IMR-90 (cell line): ENCODE measurements at places on chromosomes 7 and 10. TPM values are rescaled to one million over a fixed set of nuclear protein-coding genes. Genes with fewer than 3 reads are reported as not detected.

The MYOZ1 gene
- under 0.01 and 0.18 TPM in 2 replicates for total RNA-seq

The CFAP70 gene
- total RNA-seq: 0.18 and 0.28 TPM in 2 replicates

The LIPJ gene
- not detected in 2 replicates for total RNA-seq

The TRIM50 gene
- total RNA-seq: not detected in 2 replicates

The VIPR2 gene
- not detected in 2 replicates for total RNA-seq

The CARD11 gene
- total RNA-seq: 0.18 and 0.28 TPM in 2 replicates

The ITIH5 gene
- under 0.01 TPM in 2 replicates for total RNA-seq

The TYW1B gene
- 1.7 and 1.8 TPM in 2 replicates for total RNA-seq

The FLNC gene
- total RNA-seq: 116 and 139 TPM in 2 replicates

GRCh38 chr7:13633857-13634256 is 355.6 kb downstream of the ETV1 start:
- DNase-seq: peak; percentile 60

DNA sequence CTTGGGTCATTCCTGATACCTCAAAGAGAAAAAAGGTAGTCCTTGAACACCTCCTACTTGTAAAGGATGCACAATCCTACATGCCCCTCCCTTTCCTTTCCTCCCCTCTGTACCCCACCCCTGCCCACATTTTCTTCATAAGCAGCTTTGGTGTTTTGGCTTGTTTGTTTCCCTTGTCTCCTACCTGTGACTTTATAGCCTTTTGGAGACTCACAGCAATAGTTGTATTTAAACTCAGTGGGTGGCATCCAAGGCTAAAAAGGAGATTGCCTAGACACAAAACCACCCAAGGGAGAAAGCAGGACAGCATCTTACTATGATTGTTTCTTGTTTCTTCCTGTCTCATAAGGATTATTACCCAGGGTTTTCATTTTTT is 63.4 kb downstream of the EGFR start:
- no peak for DNase-seq

GRCh38 chr10:121942749-121943416 is 15.1 kb upstream of the ATE1 start:
- peak; percentile 94 for DNase-seq

- no peak for DNase-seq
These were observed 8.4 kb upstream of the PFKFB3 start for GRCh38 chr10:6194311-6194710.

DNA sequence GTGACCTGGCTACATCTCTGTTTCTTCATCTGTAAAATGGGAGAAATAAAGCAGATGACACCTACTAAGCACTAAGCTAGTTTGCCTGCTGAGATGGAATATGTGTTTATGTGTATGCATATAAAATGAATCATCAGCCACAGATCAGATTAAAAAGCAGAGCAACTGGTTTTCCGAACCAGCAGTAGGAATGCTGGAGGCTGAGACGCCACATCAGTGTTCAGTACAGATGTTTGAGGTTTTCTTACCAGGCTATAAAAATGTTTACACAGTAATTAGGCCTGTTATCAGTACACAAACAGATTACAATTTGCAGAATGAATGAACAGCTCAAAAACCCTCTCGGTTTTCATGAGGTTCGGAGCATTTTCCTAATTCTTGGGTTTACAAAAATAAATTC is 85.8 kb downstream of the CALN1 start:
- no peak for DNase-seq

- no peak for DNase-seq
These were observed 42.0 kb downstream of the SHH start for GRCh38 chr7:155770241-155770640.

DNA sequence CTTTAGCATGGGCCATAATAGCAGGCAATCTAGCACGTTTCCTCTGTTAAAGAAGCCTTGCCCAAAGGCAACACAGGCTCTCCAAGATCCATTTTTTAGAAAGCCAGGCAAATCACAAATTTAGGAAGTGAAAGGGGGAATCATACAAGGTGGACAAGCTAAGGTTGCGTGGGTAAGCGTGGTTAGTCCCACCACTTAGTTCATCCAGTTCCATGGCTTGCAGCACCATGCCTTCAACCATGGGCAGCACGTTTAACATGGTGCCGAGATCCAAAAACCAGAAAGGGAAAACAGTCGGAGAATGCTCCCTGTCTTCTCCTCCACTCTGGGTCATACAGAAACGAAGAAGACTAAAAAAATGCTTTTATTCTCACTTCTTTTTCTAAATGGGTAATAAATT is 234.4 kb upstream of the IMMP2L start:
- peak; percentile 4 for DNase-seq

DNA sequence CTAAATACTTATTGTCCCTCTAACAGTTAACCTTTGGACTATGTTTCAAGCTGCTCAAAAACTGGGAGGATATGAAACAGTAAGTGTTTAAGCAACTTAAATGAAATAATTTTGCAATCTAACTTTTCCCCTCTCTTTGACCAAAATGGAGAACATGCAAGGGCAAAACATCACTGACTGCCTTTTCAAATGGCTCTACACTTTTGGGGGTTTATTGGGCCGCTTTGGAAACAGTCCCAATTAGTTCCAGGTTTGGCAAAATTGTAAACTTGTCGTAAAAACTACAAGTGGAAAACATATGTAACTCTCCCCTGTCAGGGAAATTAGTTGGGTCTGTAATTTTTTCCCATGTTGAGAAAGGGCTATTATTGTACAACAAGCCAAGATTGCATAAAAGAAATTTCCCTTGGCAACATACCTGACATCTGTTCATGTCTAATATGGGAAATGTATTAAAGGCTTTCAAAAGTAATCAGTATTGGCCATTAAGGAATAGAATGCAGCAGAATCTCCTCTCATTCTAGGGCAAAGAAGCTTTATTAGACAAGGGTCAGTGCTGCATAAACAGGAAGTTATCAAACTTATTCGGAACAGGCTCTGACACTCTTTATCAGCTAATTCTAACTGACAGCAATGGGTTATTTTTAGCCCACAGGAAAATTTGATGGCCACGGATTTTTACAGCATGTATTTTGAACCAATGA is 157.9 kb downstream of the ARID5B start:
- DNase-seq: no peak

DNA sequence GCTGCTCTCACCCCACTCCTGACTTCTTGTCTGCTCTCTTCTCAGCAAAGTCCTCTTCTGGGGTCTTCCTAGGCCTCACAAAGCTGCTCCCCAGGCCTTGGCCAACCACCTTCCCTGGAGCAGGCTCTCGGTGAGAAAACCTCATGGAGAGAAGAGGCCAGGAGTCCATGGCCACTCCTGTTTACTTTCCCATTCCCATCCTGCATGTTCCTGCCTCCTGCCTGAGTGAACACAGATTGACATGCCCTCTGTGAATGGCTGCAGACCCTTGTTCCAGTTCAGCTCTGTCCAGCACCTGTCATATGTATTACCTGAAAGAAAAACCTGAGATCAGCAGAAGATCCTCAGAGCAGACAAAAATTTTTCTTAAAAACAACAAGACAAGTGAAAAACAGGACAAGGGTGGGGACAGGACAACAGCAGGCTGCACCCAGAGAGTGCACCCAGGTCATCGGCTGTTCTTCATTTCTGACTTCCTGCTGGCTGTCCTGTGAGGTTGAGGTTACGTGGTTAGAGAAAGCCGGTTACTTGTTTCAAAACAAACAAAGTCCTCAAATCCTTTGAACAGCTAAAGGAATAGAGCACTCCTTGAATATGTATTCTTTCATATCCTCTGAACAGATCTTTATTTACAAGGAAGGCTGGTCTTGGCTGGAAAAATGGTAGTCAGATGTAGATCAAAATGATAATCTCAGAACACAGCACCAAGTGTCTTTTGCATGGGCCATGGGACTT is 34.0 kb upstream of the DLD start:
- no peak for DNase-seq

DNA sequence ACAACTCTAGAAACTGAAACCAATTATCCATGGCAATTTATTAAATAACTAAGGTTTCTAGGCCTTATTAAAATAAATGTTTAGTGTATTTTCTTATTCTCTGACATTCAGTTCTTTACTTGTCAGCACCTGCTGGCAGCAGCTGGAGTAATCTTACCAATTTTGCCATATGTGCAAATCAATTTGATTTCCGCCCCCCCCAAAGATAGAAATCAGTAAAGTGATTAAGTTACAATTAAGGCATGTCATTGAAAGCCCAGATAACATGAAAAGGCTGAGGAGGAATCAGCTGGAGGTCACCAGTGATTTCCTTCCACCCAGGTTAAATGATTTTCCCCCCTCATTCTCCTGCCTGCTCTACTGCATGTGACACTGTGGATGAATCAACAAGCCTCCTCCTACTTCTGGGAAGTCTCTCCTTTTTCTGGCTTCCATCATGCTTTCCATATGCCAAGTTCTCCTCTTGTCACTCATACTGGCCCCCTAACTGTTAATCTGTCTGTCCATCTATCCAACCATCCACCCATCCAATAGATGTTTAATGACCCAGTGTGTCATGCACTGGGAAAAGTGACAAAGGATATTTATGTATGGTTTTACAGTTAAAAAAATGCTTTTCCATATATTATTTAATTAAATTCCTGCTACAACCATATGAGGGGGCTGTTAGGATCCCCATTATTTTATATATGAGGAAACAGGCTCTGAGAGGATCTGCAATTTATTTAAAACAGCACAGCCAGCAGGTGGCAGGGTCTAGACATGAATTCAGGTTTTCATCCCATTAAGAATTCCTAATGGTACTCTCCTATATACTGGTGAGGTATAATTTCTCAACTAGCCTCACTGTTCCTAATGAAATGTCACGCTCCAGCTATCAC is 116.5 kb downstream of the ATXN7L1 start:
- peak; percentile 71 for DNase-seq

- DNase-seq: no peak
These were observed 82.9 kb upstream of the PDCD4 start for GRCh38 chr10:110788620-110789385.

- DNase-seq: peak; percentile 17
These were observed 26.2 kb downstream of the ADK start for GRCh38 chr10:74177140-74177677.

DNA sequence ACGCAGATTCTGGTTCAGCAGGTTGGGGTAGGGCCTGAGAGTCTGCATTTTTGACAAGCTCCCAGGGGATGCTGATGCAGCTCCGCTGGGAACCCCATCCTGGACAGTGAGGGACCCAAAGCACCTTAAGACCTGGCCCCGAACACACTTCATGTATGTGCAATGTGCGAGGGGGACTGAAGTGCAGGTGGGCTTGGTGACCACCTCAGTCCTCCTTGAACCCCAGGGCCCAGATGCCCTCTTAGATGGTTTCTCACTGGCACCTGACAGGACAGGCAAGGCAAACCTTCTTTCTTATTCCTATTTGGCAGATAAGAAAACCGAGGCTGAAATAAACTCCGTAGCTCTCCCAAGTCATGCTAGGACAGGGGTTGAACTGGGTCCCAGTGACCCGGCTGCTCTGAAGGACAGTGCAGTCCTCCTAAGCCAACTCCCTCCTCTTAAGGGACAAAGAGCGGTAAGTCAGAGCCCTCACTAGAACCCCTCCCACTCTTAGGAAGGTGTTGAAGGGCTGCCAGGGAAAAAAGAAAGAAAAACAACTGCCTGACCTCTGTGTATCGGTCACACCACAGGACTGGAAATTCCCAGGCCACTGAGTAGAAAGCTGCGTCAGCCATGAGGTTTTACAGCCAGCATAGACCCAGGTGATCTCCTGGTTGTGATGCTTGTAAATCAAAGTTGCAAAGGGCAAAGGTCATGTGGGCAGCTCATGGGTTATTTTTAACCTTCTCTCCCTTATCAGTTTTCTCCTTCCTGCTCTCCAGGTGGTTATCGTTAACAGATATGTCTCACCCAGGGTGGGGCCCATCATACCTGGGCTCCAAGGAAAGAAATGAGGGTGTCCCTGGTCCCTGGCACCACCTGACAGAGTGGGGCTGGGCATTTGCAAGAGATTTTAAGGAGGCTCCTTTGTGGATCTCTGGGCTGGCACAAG is 90.9 kb upstream of the SMNDC1 start:
- DNase-seq: peak; percentile 99

- no peak for DNase-seq
These were observed 10.2 kb upstream of the PPP3CB start for GRCh38 chr10:73506074-73506473.

DNA sequence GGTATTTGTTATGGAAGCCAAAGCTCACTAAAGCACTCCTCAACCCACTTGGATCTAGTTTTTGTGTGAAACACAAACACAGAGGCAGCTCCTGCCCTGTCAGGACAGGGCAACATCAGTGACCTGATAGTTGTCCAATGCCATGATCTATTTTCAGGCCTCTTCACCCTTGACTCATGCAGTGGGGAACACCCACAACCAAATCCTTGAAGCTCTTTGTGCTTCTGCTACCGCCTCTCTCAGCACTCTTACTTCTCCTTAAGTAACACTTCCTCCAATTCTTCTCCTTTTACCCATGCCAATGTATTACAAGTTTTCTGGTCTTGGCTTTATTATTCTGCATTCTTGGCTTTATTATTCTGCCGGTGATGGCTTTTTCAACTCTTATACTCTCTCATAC is 425.3 kb downstream of the INHBA start:
- DNase-seq: no peak

- peak; percentile 53 for DNase-seq
These were observed 120.0 kb downstream of the PDE1C start for GRCh38 chr7:31950091-31950755.

GRCh38 chr10:91000470-91000869 is 79.6 kb upstream of the ANKRD1 start:
- no peak for DNase-seq
